ENCODE measurements at places on chromosomes 4 and X.

DNA sequence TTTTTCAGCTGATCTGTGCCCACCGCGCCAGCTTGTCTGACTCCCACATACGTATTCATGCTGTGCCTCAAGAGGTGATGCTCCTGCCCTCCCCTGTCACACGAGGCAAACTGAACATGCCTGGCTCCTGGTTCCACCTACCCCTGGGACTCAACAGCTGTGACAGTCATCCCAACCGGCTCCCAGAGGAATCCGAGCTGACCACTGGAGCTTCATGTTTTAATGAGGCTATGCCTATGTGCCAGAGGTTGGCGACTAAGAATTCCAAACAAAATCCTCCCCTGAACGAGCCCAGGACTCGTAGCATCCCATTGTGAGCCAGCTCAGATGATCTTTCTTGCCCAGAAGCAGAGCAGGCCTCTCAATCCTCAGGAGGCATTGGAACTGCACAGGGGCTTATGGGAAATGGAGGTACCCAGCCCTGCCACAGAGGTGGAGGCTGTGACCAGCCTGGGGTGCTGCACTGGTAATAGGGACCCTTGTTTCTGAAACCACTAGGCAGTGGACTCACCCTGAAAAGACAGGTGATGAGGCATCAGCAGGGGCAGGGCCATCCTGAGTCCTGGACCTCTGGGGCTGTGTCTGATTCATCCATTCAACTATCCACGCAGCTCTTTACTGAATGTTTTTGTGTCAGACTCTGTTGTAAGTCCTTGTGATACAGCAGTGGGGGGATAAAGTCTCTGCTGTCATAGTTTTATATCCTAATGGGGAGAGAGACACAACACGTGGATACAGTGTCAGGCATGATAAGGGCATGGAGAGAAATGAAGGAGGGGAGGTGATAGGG, 325.0 kb downstream of the EVC2 start:
- DNase-seq = no peak

DNA sequence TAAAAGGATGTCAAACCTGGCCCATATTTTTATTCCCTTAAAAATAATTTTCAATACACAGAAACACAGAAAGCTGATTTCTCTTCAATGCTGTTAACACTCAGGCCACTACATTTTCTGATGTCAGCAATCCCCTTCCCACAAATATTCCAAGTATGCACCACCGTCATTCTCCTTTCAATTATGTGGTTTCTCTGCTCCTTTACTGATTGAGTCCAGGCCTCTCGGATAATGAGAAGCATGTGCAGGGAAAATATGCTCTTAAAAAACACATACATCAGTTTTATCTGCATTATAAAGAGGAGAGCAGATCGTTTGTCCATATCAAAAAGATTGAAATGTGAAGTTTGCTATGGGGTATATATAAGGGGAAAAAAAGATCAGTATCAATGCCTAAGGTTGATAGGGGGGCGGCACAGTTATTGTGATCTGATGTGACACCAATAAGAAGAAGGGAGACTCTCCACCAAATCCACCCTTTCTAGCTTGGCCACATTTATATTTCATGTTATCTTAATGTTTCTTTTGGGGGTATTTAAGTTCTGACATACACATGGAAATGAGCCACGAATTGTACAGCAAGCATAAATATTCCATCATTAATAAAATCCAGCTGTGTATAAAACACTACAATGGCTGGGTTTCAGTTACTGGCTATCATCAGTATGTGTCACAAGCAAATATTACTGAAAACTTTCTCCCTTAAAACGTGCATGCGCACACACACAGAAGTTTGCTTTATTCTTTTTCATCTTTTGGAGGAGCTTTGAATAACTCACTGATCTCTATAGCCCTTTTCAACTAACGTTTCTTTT, 6.4 kb downstream of the AMOT start:
- DNase-seq = no peak

DNA sequence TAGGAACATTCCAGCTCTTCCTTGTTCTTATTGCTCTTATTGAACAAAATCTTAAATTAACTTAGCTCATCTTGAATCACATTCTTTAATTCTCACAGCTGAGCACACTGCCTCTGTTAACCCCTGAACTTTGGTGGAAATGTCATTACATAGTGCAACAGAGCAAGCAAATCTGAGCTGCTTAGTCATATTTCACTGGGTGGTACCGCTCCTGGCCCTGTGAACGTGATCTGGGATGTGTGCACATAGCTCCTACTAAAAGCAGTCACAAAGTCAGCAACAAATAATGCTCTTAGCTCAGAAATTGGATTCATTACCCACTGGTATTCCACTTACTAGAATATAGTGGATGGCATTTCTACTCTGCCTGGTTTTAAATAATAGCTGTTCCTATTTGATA, 27.9 kb downstream of the ARHGEF6 start:
- no peak for DNase-seq

GRCh38 chrX:75748431-75748830, 36.6 kb downstream of the MAGEE2 start:
- no peak for DNase-seq

DNA sequence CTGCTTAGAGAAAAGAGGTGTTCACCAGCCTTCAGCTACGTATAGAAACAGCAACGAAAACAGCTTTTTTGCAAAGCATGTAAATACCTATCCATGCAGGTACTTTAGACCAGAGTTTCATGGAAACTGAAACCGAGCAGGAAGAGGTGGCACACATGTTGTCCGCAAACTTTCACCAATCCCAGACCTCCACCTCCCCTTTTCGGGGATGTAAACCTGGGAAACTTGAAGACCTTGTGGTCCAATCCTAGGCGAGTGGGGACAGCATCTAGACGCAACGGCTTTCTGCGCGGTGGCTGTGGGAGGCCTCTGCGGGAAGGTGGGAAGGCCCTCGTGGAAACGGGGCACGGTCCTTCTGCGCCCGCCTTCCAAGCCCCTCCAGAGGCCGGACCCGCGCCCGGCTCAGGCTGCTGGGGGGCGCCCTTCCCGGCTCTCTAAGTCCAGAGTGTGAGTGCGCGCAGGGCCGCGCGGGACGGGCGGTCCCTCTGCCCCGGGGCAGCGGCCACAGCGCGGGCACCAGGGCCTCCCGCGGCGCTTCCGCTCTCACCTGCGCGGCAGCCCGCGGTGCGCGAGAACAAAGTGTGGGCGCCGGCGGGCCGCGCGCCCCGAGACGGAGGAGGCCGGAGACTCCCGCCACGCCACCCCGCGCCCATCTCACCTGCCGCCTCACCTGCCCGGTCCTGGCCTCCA, 830 bp upstream of the SHROOM2 start:
- no peak for DNase-seq

DNA sequence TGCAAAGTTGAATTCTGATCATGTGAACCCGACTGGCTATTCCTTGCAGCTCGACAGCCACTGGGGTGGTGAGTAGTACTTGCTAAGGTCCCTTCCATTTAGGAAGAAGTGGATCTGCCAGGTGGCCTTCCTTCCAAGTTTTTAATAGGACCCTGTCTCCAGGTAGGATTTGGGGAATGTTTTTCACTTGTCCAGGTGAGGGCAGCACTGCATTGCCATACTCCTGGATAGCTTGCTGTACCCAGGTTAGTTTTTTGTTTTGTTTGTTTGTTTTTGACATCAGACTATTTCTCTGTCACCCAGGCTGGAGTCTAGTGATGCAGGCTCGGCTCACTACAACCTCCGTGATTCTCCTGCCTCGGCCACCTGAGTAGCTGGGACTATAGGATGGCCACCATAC, 29.8 kb downstream of the SAGE1 start:
- no peak for DNase-seq

- no peak for DNase-seq
Measured at GRCh38 chrX:18032486-18033221, 171.6 kb upstream of the RAI2 start.

- no peak for DNase-seq
Measured at GRCh38 chrX:102339312-102340298, 92.6 kb downstream of the NXF2 start.

GRCh38 chr4:152508818-152509217, 27.1 kb downstream of the FBXW7 start:
- no peak for DNase-seq

DNA sequence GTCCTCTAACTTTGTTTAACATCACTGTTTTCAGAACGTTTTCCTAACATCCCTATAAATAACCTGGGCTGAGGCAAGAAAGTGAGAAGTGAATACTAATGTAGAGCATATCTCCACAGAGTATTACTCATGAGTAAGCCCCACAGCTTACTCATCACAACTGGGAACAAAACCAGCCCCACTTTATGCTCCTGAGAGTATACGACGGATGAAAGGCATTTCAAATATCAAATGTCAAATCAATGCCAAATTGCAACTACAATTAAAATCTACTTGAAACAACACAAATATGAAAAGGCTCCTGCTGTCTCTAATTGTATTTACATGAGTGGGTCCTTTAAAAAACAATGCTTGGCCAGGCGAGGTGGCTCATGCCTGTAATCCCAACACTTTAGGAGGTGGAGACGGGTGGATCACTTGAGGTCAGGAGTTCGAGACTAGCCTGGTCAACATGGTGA, 41.2 kb downstream of the SH3RF1 start:
- no peak for DNase-seq

GRCh38 chr4:181219783-181220416, 1023.3 kb upstream of the TENM3 start:
- no peak for DNase-seq

- no peak for DNase-seq
Measured at GRCh38 chr4:53059871-53060270, 197.8 kb downstream of the RASL11B start.

DNA sequence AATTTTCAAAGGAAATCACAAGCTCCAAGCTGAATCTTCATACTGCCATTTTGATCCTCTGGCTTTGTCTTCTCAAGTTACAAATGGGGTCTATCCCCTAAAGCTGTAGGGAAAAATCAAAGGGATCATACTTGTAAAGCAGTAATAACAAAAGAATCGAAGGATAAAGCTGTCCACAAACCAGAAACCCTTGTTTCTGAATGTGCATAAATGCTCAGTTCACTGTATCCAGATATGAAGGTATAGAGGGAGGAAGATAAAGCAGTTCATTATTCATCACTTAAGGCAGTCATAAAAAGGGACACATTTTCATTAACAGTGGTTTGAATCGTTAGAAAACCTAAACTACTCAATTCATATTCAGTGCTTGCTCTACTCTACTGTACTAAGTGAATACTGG, 33.2 kb upstream of the RPS6KA6 start:
- no peak for DNase-seq

DNA sequence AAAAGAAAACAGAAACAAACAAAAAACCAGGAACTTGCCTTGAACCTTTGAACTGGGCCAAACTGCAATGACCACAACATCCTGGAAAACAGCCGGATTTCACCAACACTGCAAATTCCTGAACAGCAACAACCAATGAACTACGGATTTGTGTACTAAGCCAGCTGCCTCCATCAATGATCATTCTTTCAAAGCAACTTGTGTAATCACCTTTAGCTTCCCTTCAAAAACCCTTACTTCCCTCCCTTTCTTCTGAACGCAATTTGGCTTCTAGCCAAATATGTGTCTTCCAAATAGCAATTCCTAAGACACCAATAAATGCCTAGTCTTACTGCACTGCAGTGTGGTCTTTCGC, 98.5 kb upstream of the FAM47C start:
- no peak for DNase-seq

DNA sequence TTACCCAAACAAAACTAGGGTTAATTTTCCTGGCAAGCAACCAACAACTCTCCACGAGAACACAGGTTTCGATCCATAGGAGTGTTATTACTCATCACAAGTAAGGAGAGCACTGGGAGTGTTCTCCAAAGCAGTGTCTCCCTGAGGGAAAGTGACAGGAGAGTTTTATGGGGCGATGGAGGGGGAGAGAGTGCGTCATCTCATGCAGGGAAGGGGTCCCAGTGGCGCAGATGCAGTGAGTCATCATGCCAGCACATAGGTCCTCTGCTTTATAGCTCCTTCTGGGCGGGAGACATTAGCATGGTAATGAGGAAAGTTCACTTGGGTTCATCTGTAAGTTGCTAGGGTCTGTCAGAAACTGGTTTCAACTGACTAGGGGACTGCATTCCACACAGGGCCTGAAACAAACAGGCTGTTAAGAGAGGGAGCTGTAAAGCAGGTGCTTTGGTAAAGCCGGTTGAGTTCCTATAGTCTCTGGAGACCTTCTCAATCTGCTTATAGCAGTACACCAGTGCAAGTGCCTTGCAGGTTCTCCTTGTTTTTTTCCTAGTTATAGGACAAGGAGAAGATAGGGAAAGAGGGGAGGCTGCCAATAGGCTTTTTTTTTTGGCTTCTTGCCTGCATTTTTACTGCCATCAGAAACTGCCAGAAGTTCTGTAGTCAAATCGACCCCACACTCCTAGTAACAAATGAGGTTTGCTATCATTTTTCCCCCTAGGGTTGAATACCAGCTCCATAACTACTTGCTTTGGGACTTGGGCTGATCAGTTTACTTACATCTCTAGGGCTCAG, 12.8 kb upstream of the BOD1L1 start:
- DNase-seq = no peak

DNA sequence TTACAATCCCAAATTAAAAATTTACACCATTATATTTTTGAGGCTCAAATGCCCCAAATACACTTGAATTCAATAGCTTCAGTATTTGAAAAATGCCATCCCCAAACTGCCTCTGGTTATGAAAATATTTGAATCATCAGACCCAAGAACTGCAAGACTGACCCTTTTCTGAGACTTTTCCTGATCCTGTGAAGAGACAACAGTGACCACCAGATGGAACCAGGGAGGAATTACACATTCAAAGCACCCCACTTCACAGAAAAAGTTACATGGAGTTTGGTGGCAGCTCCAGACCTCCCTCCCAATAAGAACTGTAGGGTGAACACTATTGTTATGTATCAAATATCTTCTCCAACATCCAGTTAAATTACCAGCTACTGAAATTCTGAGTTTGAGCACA, 44.0 kb upstream of the SCD5 start:
- no peak for DNase-seq

DNA sequence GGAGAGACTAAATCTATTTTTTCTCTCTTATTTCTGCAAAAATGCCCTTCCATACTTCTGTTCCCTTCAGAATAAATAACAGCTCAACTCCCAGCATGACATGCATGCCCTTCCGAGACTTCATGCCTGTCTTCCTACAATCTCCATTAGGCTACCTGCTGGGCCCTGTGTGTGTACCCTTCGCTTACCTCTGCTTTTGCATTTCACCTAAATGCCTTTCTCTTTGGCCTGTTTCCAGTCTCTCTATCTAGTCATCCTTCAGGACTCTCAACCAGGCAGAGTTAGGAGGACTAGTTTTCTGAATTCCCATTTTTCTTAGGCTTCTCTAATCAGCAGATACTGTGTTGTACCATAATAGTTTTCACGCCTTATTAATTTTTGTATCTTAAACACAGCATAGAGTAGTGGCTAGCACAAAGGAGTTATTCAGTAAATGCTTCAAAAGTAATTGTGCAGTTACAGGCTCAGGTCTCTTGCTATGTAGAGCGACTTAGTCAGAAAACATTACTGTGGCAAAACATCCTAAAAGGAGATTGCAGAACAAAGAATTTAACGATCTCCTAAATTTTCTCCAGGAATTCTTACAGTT, 20.5 kb downstream of the SEPTIN11 start:
- DNase-seq = no peak

DNA sequence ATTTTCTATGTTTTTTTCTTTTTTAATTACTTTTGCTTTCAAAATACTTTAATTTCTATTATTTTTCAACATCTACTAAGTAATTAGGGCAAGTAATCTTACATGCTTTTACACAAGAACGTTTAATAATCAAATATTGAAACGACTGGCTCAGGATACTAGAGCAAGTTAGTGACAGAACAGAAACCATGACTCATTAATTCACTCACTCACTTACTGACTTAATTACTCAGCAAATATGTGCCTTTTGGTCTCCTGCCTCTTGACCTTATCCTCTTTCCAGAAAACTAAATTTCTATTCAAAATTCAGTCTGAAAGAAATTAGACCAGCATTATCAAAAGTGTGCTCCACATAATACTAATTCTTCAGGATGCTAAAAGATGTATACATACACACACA, 314.9 kb upstream of the TEX13C start:
- no peak for DNase-seq

All from activated gamma-delta T cell (primary cell).